GM10248 (cell line): ENCODE measurements at places on chromosomes 12 and 14.

- DNase-seq, result no peak
These were observed 928.6 kb downstream of the TMEM121 start for GRCh38 chr14:106455026-106455425.

DNA sequence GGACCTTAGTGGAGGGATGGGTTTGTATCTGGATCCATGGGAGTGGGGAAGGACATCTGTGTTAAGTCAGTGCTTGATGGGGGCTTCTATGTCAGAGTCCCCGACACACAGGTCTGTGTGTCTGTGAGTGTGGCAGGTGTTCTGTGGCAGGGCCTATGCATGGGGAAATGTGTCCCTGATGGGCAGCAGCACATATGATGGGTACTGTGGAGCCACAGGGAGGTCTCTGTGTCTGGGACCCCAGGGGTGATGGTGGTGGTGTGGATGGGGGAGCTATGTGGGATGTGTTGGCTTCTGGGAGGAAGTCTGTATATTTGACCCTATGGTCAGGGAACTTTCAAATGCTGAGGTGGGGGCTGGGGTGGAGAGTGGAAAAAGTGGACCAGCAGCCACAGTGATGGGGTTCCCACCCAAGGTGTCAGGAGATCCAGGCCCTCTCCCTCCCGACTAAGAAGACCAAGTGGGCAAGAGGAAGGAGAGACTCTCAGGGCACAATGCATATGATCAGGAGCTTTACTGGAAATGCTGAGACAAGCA lies 16.5 kb downstream of the KRT7 start:
- no peak for DNase-seq

GRCh38 chr12:67804168-67804567 lies 155.6 kb downstream of the DYRK2 start:
- no peak for DNase-seq

DNA sequence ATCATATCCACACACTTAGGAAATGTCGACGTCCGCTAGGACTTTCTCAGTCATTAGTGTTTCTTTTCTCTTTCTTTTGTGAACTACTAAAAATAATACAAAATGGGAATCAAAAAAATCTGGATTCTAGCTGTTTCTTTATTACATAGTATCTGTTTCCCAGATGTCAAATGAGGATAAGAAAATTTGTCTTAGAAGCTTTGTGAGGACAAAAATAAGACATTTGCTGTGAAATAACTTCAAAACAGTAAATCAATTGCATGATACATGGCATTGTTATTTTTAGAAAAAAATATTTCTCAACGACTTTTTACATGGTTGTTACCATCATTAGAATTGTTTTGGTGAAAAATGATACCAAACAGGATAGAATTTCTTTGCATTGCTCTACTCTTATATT lies 71.4 kb upstream of the IFNG-AS1 start:
- DNase-seq, result no peak

- no peak for DNase-seq
These were observed 18.3 kb downstream of the SLC17A8 start for GRCh38 chr12:100375038-100375735.

DNA sequence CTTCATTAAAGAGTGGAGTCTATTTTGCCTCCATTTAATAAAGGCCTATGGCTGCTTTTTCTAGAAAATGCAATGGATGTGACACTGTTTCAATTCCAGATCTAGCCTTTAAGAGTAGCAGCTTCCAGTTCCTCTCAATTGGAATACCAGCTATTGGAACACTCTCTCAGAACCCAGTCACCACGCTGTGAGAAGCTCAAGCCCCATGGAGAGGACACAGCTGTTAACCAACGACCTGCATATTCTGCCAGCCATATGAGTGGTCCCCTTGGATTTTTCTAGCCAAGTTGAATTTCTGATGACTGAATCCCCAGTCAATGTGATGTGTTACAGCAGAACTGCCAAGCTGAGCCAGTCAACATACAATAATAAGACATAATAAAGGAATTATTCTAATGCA lies 131.8 kb downstream of the TMTC3 start:
- no peak for DNase-seq

DNA sequence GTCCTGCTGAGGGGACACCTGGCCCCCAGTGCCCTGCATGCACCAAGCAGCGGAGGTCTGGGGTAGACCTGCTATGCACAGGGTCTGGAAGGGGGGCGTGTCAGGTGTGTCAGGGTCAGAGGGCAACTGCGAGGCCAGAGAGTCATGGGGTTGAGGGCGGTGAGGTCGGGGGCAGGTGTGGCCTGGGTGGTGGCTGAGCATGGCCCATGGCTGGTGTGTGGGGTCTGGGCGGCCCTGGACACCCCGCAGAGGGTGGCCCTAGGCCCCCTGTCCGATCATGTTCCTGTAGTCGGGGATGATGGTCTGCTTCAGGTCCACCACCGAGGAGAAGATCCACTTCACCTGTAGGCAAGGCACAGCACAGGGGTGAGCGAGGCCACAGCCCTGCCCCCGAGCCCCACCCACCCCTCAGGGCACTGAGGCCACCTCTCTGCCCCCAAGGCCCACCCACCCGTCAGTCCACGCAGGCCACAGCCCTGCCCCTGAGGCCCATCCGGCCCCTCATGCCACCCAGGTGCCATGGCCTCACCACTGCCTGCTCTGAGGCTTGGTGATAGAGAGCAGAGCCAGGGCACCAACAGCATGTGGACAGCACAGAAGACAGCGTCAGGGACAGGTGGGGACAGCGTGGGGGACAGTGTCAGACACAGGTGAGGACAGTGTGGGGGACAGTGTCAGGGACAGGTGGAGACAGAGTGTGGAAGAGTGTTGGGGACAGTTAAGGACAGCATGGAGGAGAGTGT lies 211.3 kb downstream of the TMEM121 start:
- DNase-seq, result peak; percentile 6

DNA sequence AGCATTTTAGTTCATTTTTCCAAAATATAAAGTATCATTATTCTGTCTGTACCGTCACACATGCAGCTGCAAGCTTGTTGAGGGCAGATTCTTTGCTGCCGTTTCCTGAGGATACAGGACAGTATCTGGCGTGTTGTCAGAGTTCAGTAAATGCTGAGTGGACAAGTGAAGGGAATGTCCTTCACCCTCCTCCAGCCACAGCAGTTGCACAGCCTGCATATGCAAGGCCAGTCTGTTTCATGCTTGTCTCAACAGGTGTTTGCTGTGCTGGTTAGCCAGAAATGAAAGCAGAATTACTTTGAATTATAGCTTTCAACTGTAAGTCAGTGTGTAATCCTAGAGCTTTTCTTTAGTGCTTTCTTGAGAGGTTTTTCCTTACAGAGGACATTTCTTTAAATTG lies 36.5 kb downstream of the TDP1 start:
- no peak for DNase-seq

- DNase-seq, result no peak
These were observed 14.9 kb downstream of the SCARB1 start for GRCh38 chr12:124848621-124849380.

- no peak for DNase-seq
These were observed 345.9 kb downstream of the DPF3 start for GRCh38 chr14:72547999-72548398.

DNA sequence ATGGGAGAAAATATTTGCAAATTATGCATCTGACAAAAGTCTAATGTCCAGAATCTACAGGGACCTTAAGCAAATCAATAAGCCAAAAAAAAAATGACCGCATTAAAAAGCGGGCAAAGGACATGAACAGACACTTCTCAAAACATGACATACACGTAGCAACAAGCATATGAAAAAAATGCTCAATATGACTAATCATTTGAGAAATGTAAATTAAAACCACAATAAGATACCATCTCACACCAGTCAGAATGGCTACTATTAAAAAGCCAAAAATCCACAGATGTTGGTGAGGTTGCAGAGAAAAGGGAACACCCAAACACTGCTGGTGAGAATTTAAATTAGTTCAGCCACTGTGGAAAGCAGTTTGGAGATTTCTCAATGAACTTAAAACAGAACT lies 16.1 kb downstream of the PAWR start:
- no peak for DNase-seq

DNA sequence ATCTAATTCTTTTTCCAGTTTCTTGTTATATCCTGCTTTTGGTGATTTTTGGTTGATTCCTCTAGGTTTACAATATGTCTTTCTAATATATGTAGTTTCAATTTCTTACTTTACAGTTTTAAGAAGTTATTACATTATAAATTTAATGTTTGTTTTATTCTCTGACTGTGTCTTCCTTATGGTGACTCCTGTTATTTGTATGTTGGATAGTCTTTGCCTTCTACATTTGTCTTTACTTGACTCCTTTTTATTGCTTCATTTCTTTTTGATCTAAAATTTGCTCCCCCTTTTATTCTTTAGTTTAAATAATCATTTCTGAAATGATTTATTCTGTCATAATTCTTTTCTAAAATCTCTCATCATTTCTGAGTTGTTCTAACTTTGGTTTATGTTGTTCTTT lies 125.8 kb downstream of the CCDC91 start:
- DNase-seq, result no peak
